ENCODE measurements at places on chromosomes 6 and 20.

- DNase-seq: no peak
Measured at GRCh38 chr6:63799313-63799712, 163.7 kb downstream of the PHF3 start.

DNA sequence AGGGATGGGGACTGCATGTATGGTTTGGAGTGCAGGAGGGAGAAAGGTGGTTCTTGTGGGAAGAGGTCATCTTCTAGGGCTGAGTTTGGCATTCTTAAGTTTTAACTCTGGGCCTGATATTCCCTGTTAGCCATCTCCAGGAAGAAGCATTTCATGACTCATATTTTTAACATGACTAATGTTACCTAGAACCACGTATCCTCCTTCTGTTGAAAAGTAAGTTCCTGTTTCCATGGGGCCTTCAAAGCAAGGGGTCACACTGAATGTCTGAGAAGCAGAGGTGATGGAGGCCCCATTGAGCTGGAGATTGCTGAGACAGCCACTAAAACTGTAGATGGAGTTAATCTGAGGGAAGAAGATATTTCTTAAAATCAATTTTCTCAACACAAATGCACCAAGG is 30.2 kb downstream of the FAM229B start:
- DNase-seq: no peak

- DNase-seq: no peak
Measured at GRCh38 chr20:55271371-55271770, 733.9 kb downstream of the CBLN4 start.

DNA sequence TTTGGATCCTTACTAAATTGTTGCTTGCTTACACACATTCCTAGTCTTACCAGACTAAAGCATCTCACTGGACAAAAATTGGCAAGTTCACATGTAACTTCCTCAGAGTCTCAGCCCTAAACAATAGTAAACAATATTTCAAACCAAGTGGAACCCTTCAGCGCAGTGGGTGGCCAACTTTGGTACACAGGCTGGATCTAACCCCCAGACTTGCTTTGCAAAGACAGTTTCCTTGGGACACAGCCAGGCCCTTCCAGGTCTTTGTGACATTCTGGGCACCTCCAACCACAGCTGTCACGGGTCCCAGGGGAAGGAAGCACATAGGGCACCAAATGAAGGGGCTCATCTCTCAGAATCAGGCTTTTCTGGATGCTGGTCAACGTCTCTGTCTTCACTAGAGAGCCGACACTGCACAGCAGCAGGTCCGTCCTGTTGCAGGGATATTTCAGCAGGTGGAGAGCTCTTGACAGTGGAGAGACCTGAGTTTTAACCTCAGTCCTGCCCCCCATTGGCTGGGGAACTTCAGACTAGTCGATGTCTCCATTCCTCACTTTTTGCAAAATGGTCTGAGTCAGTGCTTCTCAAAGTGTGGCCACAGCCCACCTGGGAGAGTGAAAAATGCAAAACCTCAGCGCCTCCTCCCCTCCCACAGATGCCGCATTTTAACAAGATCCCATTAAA is 91.4 kb downstream of the BFSP1 start:
- DNase-seq: no peak

- DNase-seq: no peak
Measured at GRCh38 chr6:49939993-49940498, 23.9 kb downstream of the DEFB114 start.

DNA sequence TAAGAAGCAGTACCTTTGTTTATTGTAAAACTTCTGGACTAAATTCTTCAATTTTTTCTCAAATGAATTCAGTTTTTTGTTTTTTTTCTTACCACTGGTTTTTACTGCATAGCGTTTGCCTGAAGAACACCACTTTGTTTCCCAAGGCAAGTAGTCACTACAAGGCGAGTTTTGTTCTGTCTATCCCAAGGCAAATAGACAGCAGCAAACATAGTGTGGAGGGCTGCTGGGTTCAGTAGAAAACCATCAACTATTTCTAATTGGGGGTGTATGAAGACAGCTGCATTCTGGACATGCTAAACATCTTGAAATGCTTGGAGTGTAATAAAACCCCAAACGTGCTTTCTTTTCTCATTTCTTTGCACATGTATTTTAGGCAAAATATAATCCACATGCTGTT is 197.4 kb downstream of the ESR1 start:
- no peak for DNase-seq

GRCh38 chr6:142940487-142940886 is 4.5 kb downstream of the HIVEP2 start:
- DNase-seq: no peak

DNA sequence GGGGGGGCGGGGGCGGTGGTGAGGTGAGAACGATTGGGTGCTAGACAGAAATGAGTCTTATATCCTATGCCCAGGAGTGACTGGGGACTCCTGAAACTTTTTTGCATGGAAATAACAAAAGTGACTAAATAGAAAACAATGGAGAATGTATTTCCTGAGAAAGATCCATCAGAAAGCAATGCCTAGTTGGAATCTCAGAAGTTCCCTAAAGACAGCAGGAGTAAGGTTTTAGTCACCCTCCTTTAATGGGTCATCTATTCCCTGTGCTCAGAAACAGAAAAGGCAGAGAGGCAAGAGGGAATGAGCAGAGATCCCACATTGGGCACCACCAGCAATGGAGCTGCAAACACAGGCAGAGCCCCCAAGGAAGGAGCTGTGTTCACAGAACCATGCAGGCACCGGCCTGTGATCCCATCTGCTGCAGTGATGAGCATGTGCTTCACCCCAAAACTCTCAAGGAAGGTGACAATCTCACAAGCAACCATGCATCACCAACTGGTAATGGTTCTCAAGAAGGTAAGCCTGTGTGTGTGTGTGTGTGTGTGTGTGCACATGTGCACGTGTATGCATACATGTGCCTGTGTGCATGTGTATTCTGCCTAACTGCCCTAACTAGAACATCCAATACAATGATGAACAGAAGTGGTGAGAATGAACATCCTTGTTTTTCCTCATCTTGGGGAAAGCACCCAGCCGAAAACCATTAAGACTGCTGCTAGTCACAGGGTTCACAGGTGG is 168.4 kb downstream of the WDR27 start:
- no peak for DNase-seq

- DNase-seq: no peak
Measured at GRCh38 chr6:159254186-159254585, 85.0 kb downstream of the FNDC1 start.

DNA sequence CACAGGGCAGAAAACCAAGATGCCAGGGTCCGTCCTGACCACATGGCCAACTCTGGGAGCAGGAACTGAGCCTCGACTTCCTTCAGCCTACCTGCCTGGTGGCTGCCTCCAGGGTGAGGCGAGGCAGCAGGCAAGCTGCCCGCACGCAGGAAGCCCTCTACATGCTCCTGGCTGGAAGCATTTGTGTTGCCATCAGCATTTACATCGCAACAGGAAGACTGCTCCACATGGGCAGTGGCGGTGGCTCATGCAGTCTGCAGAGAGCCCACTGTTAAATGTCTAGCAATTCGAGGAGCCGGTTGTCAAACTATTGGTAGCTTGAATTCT is 233.8 kb downstream of the SYNDIG1 start:
- no peak for DNase-seq

- DNase-seq: no peak
Measured at GRCh38 chr6:52666071-52666470, 4.8 kb upstream of the TMEM14A start.

DNA sequence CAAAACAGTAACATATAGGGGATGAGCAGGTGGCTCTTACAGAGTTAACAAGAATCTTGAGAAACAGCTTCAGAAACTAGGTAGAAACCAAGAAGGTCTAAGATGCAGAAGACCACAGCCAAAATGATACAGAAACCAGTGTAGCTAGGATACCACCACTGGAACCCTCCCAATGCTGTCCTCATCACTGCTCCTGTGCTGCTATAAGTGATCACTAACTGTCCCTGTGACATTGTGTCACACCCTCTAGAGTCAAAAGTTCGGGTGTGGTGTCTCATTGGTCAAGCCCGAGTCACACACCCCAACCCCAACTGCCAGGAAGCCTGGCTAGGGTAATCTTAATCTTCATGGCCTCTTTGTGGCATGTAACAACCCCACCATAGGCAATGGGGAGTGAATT is 153.1 kb downstream of the RCAN2 start:
- no peak for DNase-seq

DNA sequence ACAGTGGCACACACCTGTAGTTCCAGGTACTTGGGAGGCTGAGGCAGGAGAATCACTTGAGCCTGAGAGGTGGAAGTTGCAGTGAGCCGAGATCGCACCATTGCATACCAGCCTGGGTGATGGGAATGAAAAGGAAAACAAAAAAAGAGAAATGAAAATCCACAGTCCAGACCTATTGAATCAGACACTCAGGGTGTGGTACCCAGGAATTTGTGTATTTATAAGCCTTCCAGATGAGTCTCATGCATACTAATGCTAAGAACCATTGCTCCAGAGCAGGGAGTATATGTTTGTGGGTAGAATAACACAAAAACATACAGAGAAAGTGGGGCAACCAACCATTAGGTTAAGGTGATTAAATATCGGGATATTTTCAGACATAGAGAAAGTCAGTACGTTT is 36.1 kb upstream of the PLCB4 start:
- no peak for DNase-seq

DNA sequence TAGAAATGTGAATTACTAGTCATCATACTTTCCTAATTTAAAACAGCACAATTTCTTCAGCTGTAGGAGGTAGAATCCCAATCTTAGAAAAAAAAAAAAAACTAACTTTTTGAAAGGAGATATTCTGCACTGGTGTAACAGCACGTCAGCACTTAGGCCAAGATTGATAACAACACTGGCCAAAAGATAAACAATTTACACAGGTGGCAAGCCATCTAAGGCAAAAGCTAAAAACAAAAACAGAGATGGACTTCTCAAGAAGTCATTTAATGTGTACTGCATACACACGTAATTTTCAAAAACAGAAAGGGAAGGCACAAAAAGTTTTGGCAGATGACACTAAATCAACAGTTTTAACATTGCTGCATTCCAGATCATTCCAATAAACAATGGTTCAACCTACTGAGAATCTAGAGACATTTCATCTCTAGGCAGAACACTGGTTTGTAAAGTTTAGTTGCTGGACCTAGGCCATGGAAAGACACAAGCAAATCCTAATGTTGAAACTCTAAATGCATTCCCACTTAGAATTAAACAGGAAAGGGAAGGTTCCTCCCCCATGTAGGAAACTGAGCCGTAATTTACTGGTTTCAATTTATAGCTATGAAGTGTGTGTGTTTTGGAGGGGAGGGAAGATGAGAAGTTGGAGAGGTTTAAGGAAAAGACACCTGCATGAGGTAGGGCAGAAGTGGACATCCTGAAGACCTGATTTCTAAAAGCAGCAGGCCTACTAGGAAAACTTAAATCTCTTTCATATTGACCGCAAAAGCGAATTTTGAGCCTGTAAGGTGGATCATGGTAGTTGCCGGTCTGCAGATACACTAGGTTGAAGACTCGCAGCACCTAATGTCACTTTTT is 1.3 kb downstream of the GCLC start:
- DNase-seq: no peak

DNA sequence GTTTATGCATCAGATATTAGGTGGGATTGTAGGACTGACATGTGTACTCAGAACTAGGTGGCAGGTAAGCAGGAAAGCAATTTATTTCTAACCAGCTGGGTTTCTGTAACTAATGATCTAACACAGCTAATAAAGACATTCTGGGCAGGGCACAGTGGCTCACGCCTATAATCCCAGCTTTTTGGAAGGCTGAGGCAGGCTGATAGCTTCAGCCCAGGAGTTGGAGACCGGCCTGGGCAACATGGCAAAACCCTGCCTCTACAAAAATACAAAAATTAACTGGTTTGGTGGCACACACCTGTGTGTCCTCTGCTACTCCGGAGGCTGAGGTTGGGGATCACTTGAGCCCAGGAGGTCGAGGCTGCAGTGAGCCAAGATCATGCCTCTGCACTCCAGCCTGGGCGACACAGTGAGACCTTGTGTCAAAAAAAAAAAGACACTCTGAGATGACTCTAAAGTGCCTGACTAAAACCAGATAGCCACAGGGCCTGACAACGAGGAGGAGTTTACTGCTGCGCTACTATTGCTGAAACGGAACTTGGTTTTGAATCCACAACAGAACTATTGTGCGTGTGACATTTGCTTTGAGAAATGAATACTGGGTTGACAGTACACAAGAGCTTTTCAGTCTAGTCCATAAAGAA is 29.2 kb upstream of the CEP85L start:
- DNase-seq: no peak

GRCh38 chr6:16787128-16787682 is 25.9 kb upstream of the ATXN1 start:
- DNase-seq: no peak

DNA sequence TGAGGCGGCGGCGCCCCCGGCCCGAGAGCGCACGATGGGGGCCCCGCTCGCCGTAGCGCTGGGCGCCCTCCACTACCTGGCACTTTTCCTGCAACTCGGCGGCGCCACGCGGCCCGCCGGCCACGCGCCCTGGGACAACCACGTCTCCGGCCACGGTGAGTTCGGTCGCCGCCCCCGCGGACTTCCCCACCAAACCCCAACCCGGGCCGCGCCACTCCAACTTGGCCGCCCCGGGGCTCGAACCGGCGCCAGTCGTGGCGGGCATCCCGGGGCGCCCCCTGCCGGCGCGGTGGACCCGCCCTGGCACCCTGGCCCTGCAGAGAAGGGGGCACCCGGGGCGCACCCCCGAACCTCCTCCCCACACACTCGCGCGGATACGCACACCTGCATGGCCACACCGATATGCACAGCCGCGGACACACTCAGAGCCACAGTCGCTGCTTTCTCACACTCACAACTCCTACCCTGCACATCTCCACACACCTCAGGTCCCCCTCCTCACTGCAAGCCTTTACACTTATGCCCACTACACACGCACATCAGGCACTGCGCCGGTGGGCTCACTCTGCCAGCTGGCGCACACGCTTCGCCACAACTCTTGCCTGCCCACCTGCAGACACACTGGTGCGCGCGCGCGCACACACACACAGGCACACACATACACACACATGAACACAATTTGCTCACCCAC is 535 bp downstream of the VSTM2L start:
- DNase-seq: no peak

DNA sequence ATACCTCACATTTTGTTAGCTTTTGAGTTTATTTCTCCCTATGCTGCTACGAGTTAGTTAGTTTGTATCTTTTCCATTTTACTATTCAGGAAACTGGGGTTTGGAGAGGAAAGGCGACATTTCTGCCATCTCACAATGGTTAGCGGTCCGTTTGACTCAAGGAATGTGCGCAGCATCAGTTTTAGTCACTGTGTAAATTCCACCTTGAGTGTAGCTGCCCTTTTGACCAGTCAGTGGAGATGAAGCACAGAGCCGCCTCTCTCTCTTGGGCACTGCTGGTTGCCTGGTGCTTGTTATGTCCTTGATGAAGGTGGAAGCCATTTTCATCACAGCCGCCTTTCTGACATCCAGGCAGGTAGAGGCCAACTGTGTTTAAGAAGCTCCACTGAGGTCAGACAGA is 185.5 kb downstream of the SCP2D1 start:
- no peak for DNase-seq

Measured in activated CD8-positive, alpha-beta memory T cell treated with anti-CD3 and anti-CD28 coated beads for 48 hours (primary cell).